ENCODE measurements at places on chromosomes 12 and 14.
A peak's percentile ranks its signal among the peaks of the same experiment; 100 is the strongest.

DNA sequence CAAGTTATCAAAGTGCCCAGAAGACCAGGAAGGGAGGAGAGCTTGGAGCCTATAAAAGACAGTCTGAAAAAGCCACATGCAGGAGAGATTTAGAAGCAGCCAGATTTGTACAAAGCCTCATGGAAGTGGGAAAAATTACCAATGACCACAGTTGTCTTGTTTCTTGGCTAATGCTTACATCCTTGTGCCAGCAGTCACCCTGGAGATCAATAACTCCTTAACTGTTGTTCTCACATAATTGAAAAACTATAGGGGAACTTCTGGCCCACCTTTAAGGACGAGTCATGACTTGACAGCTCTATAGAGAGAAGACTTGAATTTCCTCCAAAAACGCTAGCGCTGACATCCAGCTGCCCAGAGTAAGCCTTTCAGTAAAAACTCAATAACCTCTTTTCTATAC is 313.1 kb downstream of the GALC start:
- H3K4me1 ChIP-seq: no peaks in the 10 kb centered on the region
- H3K4me3 ChIP-seq: no peak overlapping the region
- DNase-seq: peak; percentile 46
- H3K27ac ChIP-seq: peak overlapping the region; percentile 34

DNA sequence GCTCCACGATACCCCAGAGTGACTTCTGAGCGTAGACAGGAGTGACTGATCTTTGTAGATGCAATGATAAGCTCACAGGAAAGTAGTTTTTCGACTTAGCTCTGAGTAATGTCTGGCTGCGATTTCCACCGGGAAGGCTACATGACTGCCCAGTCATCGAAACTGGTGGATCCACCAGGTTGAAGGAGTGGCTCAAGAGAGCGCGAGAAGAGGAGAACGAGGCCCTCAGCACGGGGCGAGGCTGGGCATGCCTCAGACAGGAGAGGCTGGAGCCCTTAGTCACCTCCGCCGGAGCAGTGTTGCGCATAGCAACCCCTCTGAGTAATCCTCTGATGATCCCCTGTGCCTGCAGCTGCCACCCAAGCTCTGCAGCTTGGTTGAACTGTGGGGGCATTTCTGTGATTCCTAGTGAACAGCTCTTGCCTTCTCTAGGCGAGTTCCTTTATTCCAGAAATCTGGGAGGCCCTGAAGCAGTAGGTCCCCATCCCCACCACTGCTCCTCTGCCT is 25.6 kb downstream of the ELK3 start:
- peaks cover 14% of the 10 kb centered on the region for H3K4me1 ChIP-seq
- no peak for DNase-seq
- H3K27ac ChIP-seq: no peak overlapping the region
- H3K4me3 ChIP-seq: no peak overlapping the region

- H3K4me1 ChIP-seq: peaks cover under 1% of the 10 kb centered on the region
- H3K4me3 ChIP-seq: no peak overlapping the region
- H3K36me3 ChIP-seq: no peaks in the 10 kb centered on the region
- no peak overlapping the region for H3K27ac ChIP-seq
- no peak for DNase-seq
- H3K27me3 ChIP-seq: no peaks in the 10 kb centered on the region
These were observed 57.2 kb downstream of the MVK start for GRCh38 chr12:109630815-109631214.

GRCh38 chr14:53325176-53325806 is 172.2 kb upstream of the DDHD1 start:
- H3K4me1 ChIP-seq: no peaks in the 10 kb centered on the region
- H3K27me3 ChIP-seq: no peaks in the 10 kb centered on the region
- no peak overlapping the region for H3K4me3 ChIP-seq

GRCh38 chr14:42070031-42070430 is 463.4 kb downstream of the LRFN5 start:
- no peaks in the 10 kb centered on the region for H3K36me3 ChIP-seq
- H3K27ac ChIP-seq: no peak overlapping the region
- H3K4me1 ChIP-seq: no peaks in the 10 kb centered on the region
- H3K27me3 ChIP-seq: no peaks in the 10 kb centered on the region

- DNase-seq: no peak
- H3K4me1 ChIP-seq: peaks cover 5% of the 10 kb centered on the region
- H3K27me3 ChIP-seq: no peaks in the 10 kb centered on the region
- no peaks in the 10 kb centered on the region for H3K36me3 ChIP-seq
These were observed 13.4 kb downstream of the GRIP1 start for GRCh38 chr12:66665435-66665985.

- H3K27ac ChIP-seq: peak overlapping the region; percentile 95
- H3K27me3 ChIP-seq: no peaks in the 10 kb centered on the region
- H3K4me1 ChIP-seq: peaks cover 13% of the 10 kb centered on the region
These were observed 29.5 kb upstream of the HIGD1C start for GRCh38 chr12:50922820-50923219.

GRCh38 chr14:77583657-77584056 is 32.8 kb downstream of the SPTLC2 start:
- peaks cover 5% of the 10 kb centered on the region for H3K4me1 ChIP-seq
- no peak overlapping the region for H3K27ac ChIP-seq
- H3K4me3 ChIP-seq: no peak overlapping the region
- no peak for DNase-seq

GRCh38 chr12:111247083-111247783 is 121.7 kb downstream of the PHETA1 start:
- peaks cover 18% of the 10 kb centered on the region for H3K4me1 ChIP-seq
- H3K4me3 ChIP-seq: no peak overlapping the region
- H3K27me3 ChIP-seq: no peaks in the 10 kb centered on the region
- no peak overlapping the region for H3K27ac ChIP-seq

DNA sequence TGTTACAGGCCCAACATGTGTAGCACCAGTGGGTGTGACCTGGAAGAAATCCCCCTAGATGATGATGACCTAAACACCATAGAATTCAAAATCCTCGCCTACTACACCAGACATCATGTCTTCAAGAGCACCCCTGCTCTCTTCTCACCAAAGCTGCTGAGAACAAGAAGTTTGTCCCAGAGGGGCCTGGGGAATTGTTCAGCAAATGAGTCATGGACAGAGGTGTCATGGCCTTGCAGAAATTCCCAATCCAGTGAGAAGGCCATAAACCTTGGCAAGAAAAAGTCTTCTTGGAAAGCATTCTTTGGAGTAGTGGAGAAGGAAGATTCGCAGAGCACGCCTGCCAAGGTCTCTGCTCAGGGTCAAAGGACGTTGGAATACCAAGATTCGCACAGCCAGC is 8.6 kb downstream of the BCL2L14 start:
- peaks cover 4% of the 10 kb centered on the region for H3K4me1 ChIP-seq
- H3K27me3 ChIP-seq: no peaks in the 10 kb centered on the region
- H3K27ac ChIP-seq: no peak overlapping the region
- DNase-seq: no peak
- no peak overlapping the region for H3K4me3 ChIP-seq

GRCh38 chr12:112381883-112382796 is at the start of gene HECTD4:
Gene HECTD4, minus strand, starts transcription at chr12:112382431. Its CDS starts 303 bp downstream, at chr12:112382128.
- peak; percentile 88 for DNase-seq
- no peaks in the 10 kb centered on the region for H3K27me3 ChIP-seq
- peak within 1 kb of the TSS; percentile 81 for H3K27ac ChIP-seq
- H3K4me1 ChIP-seq: peaks cover 12% of the 10 kb centered on the region
- peak within 1 kb of the TSS; percentile 76 for H3K4me3 ChIP-seq

GRCh38 chr14:26966908-26967307 is 369.1 kb upstream of the NOVA1 start:
- DNase-seq: peak; percentile 56
- H3K27me3 ChIP-seq: no peaks in the 10 kb centered on the region
- no peaks in the 10 kb centered on the region for H3K36me3 ChIP-seq
- no peak overlapping the region for H3K4me3 ChIP-seq
- no peaks in the 10 kb centered on the region for H3K4me1 ChIP-seq
- H3K27ac ChIP-seq: peak overlapping the region; percentile 13

- no peak overlapping the region for H3K4me3 ChIP-seq
- no peaks in the 10 kb centered on the region for H3K27me3 ChIP-seq
- no peak overlapping the region for H3K27ac ChIP-seq
- H3K4me1 ChIP-seq: no peaks in the 10 kb centered on the region
- DNase-seq: no peak
These were observed 122.5 kb downstream of the SLC15A5 start for GRCh38 chr12:16154990-16155389.

DNA sequence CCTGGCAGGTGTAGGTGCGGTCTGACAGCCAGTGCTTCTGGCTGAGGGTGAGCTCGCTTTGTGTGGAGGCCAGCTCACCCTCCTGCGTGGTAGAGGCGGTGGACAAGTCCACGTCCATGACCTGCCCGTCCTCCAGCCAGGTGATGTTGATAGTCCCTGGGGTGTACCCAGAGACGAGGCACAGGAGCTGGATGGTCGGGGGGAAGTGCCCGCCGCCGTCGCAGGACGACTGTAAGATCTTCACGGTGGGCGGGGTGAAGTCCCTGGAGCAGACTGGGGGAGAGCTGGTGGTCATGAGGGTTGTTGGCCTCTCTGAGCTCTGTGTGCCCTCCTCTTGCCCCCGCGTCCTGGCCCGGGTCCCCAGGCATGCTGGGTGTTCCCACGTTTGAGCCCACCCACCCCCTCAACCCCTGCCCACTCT is 74.6 kb downstream of the TMEM121 start:
- no peaks in the 10 kb centered on the region for H3K4me1 ChIP-seq
- DNase-seq: no peak
- H3K36me3 ChIP-seq: no peaks in the 10 kb centered on the region
- H3K4me3 ChIP-seq: no peak overlapping the region
- H3K27me3 ChIP-seq: no peaks in the 10 kb centered on the region

- no peak overlapping the region for H3K27ac ChIP-seq
- H3K4me3 ChIP-seq: no peak overlapping the region
- no peaks in the 10 kb centered on the region for H3K27me3 ChIP-seq
- no peak for DNase-seq
- no peaks in the 10 kb centered on the region for H3K4me1 ChIP-seq
These were observed 21.3 kb upstream of the SRRM4 start for GRCh38 chr12:118959985-118960560.

GRCh38 chr14:68308726-68309520 is 483.9 kb downstream of the ZFP36L1 start:
- DNase-seq: no peak
- H3K27ac ChIP-seq: peak overlapping the region; percentile 82
- peaks cover 13% of the 10 kb centered on the region for H3K4me1 ChIP-seq
- no peak overlapping the region for H3K4me3 ChIP-seq
- H3K36me3 ChIP-seq: no peaks in the 10 kb centered on the region

- no peaks in the 10 kb centered on the region for H3K36me3 ChIP-seq
- H3K4me1 ChIP-seq: peaks cover 28% of the 10 kb centered on the region
- no peak overlapping the region for H3K4me3 ChIP-seq
- no peak overlapping the region for H3K27ac ChIP-seq
- no peak for DNase-seq
- H3K27me3 ChIP-seq: peaks cover 77% of the 10 kb centered on the region
These were observed 5.4 kb downstream of the DDN start for GRCh38 chr12:48993787-48994186.

- no peaks in the 10 kb centered on the region for H3K4me1 ChIP-seq
- H3K36me3 ChIP-seq: no peaks in the 10 kb centered on the region
- H3K27me3 ChIP-seq: no peaks in the 10 kb centered on the region
These were observed 23.2 kb upstream of the MTHFD1 start for GRCh38 chr14:64364907-64365306.

DNA sequence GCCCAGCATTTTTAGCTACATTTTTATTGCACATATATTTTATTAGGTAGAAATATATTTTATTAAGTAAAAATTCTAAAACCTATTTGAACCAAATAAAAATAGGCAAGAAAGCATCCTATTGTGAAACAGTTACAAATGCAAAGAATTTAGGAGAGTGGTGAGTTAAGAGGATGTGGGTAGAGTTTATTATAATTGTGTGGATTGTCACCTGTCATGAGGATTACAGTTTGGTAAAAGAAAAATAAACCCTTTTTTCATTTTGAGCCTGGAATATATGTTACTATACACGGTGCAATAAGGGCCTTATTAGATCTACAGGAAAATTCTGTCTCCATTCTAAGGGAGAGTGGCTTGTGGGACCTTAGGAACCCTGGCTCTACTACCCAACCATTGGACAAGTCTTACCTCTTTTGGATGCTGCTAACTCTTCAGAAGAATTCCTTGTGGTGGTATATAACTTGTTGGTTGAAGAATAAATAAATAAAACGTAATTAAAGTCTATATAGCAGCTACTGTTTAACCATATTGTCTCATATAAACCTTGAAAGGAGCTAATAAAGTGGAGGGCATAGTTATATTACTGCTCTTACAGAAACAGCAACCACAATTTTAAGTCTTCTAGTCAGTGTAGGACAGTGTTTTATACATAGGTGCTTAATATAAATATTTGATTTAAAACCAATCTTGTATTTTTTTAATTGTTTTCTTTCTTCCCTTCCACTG is 67.8 kb downstream of the FGD4 start:
- no peak for DNase-seq
- no peak overlapping the region for H3K27ac ChIP-seq
- no peaks in the 10 kb centered on the region for H3K36me3 ChIP-seq
- no peaks in the 10 kb centered on the region for H3K27me3 ChIP-seq
- H3K4me1 ChIP-seq: no peaks in the 10 kb centered on the region

- H3K4me1 ChIP-seq: peaks cover 32% of the 10 kb centered on the region
- H3K36me3 ChIP-seq: no peaks in the 10 kb centered on the region
- no peak overlapping the region for H3K4me3 ChIP-seq
- no peaks in the 10 kb centered on the region for H3K27me3 ChIP-seq
- H3K27ac ChIP-seq: peak overlapping the region; percentile 91
These were observed 36.4 kb upstream of the ATXN2 start for GRCh38 chr12:111635524-111635923.

DNA sequence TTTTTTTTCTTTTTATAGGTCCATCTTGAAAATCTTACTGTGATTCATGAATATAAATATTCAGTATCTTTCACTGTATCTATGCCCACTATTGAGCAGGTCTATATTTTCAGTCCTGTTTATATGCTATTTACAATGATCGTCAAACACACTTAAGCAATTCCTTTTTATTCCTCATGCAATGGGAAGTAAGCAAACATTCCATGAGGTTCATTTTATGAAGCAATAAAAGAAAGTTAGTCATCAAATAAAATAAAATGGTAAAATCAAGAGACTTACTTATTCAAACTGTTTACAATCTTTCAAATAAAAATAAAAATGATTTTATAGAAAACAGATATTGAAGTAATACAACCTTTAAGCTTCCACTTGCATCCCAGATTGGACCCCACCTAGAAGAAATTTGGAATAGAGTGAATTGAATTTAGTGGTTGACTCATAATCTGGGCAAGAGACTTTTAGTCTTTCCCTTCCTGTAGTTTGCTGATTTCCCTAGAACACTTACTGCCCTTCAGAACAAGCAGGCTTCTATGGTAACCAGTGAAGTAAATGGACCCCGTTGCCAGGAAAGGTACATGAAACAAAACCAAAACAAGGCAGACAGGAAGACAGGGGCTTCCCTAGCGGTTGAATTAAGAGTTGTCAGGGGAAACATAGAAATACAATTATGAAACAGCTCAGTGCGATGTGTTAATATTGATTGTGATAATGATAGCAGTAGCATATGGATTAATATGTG is 241.0 kb upstream of the ATP2B1 start:
- H3K4me1 ChIP-seq: no peaks in the 10 kb centered on the region
- DNase-seq: no peak
- H3K27ac ChIP-seq: peak overlapping the region; percentile 18
- no peaks in the 10 kb centered on the region for H3K36me3 ChIP-seq

Data from spinal cord (tissue), 10 donors.